ELR (cell line): ENCODE measurements at places on chromosomes 6 and 20.

- DNase-seq = no peak
Measured at GRCh38 chr6:80544976-80545722, 438.7 kb downstream of the BCKDHB start.

- no peak for DNase-seq
Measured at GRCh38 chr6:157999168-158000051, 17.7 kb downstream of the SYNJ2 start.

DNA sequence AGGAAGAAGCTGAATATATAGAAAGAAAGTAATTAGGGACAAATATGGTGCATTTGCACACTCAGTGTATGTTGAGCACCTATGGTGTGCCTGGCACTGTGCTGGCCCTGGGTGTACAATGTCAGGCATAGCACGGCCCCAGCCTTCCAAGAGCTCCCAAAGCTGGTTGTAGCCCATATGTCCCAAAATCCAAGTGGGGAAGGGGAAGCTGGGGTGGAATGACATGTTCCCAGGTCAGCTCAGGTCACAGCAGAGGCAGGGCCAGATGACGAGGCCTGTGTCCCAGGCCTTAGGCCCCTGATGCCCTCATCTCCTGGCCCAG, 170.0 kb downstream of the VEGFA start:
- DNase-seq = no peak

- no peak for DNase-seq
Measured at GRCh38 chr6:30926644-30927043, 5.3 kb downstream of the SFTA2 start.

DNA sequence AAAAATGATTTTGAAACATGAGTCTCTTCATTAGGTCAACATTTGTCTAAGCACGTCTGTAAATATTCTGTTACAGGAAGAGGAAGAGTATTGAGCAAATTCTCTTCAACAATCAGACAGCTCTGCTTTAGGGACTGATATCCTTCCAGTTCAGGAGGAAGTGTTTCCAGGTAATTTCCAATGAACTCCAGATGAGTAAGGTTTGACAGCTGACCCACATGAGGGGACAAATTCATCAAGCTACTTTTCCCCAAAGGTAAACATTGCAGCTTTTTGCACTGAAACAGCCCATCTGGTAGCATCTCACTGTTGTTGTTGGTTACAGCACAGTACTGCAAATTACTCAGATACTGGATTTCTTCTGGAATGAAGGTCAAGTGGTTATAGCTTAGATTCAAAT, 18.1 kb downstream of the ENPP1 start:
- no peak for DNase-seq
